ENCODE measurements at places on chromosomes 1 and 21. TPM values are rescaled to one million over a fixed set of nuclear protein-coding genes. Genes with fewer than 3 reads are reported as not detected.

Gene PPIAL4G
- total RNA-seq = not detected

Gene ATP6V1G3
- total RNA-seq = not detected

Gene HAO2
- 0.27 TPM for total RNA-seq

Gene TRNAU1AP
- total RNA-seq = 23.3 TPM

Gene VSIG8
- not detected for total RNA-seq

DNA sequence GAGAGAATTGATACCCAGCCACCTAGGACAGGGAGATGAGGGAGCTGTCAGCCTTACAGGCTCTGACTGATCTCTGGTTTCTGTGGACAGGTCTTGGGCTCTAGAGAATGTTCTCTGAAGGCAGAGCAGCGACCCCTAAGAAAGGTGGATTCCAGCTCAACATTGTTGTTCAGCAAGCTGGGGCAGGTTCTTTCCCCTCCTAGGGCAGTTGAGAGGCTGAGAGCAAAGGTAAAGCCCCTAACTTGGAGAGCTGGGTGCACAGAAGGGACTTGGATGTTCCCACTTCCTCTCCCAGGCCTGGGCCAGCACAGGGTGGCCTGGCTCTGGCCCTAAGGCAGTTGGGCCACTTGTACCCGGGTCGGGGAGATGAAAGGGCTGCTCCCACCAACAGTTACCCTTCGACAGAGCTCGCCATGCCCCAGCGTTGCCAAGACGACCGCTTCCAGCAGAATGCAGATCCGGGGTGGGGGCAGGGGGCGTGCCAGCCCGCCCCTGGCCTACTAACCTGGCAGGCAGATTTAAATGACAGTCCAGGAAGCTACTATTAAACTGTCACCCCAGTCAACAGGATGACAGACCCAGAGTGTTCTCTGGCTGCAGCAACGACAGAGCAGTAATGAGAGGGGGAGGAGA lies 31.6 kb downstream of the LRP8 start:
- no peak overlapping the region for H3K4me3 ChIP-seq
- H3K27ac ChIP-seq = no peak overlapping the region
- H3K36me3 ChIP-seq = no peaks in the 10 kb centered on the region

- peaks cover 21% of the 10 kb centered on the region for H3K27me3 ChIP-seq
- no peaks in the 10 kb centered on the region for H3K4me1 ChIP-seq
- no peak overlapping the region for H3K27ac ChIP-seq
- DNase-seq = no peak
Measured at GRCh38 chr1:170910273-170910672, 25.1 kb upstream of the MROH9 start.

DNA sequence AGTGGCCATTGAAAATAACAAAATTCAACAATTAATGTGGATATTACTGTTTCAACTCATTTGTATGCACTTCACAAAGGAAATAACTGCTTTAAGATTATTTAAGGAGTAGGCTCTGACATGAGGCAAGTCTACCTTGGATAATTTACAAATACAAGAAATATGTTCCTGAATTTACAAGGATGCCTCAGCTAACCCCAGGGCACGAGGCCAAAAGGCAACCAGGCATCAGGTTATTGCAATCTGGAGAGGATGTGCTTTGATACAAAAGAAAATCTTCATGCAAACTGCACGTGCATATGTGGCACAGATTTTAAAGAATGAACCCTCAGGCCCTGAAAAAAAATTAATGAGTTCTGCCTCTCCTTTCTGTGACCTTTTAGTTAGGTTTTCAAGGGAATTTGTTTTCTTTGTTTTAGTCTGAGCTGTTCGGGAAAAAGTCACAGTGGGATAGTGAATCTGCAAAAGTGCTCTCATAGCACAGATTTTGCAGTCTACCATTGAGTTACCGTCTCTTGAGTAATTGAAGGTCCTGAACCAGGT lies 1304.2 kb upstream of the ADGRL4 start:
- no peak for DNase-seq
- H3K27me3 ChIP-seq = no peaks in the 10 kb centered on the region
- H3K27ac ChIP-seq = no peak overlapping the region
- H3K4me3 ChIP-seq = no peak overlapping the region
- H3K36me3 ChIP-seq = no peaks in the 10 kb centered on the region

DNA sequence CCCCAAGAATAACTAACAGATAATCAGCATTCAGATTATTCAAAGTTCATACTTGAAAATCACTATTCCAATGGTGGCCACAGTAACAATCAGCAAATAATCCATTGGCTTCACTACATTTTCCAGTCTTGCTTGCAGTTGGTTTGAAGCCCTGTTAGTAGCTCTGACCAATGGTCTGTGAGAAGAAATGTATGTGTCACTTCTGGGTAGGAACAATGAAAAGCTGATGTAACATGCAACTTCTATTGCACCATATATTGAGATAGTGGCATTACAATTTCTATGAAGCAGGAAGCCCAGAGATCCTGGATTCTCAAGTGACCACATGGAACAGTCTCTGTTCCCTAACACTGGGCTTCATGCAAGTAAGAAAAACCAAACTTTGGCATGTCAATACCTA lies 250.9 kb upstream of the DAB1 start:
- H3K4me1 ChIP-seq = no peaks in the 10 kb centered on the region
- no peak for DNase-seq
- H3K4me3 ChIP-seq = no peak overlapping the region
- H3K36me3 ChIP-seq = no peaks in the 10 kb centered on the region
- no peak overlapping the region for H3K27ac ChIP-seq
- peaks cover 7% of the 10 kb centered on the region for H3K27me3 ChIP-seq

- no peak for DNase-seq
- no peak overlapping the region for H3K4me3 ChIP-seq
- peaks cover 26% of the 10 kb centered on the region for H3K4me1 ChIP-seq
- peak overlapping the region; percentile 26 for H3K27ac ChIP-seq
Measured at GRCh38 chr1:174997041-174997440, 2.7 kb upstream of the CACYBP start.

- H3K27ac ChIP-seq = no peak overlapping the region
- no peak for DNase-seq
- no peak overlapping the region for H3K4me3 ChIP-seq
- H3K27me3 ChIP-seq = peaks cover 3% of the 10 kb centered on the region
- no peaks in the 10 kb centered on the region for H3K36me3 ChIP-seq
Measured at GRCh38 chr1:105686874-105687690, 1369.4 kb upstream of the PRMT6 start.
